ENCODE measurements at places on chromosomes 6 and 20.

DNA sequence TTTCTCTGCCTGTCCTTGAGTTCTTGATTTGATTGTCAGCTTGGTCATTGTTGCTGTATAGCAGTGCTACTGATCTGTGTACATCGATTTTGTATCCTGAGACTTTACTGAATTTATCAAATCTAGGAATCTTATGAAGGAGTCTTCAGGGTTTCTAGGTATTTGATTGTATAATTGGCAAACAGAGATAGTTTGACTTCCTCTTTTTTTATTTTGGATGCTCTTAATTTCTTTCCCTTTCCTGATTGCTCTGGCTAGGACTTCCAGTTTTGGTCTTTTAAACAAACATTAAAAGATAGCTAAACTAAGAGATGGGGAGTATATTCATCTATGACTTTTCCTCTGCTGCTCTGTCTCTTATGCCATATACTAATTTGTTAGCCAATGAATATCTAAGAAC is 62.4 kb downstream of the NCOA7 start:
- no peak for DNase-seq

DNA sequence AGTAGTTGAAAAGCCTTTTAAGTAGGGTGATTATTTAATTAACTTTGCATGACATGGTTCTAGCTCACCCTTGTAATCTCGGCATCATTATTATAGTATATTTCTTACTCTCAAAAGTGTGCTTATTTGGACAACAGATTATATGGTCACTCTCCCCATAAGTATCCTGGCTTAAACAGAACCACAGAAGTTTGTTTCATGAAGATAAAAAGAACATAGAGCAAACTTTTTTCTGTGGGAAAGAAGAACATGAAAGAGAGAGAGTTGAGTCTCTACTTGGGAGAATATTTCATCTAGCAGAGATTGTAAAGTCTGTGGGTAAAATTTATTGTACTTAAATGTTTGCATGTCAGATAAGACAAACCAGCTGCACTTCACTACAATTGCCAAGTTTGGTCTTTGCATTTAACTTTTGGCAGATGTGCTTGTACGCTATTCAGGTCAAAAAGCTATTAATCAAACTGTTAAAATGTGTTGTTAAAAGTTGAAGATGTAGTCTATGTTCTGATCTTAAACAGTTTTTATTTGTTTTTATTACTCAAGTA is 33.4 kb upstream of the PRIM2 start:
- DNase-seq = no peak

DNA sequence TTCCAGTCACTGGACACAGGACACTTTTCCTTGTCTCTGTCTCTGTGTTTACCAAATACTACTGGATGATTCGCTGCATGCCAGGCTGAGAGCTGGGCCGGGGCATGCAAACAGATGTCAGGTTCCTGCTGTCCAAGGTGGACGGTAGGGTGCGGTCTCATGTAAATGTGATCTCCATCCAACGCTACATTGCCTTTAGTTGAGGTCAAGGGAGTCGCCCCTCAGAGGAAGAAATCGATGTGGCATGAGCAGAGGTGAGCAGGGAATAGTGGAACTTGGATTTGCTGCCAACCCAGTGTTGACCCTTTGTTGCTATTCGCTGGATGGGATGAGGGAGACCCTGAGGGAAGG is 9.8 kb upstream of the TOX2 start:
- DNase-seq = no peak

DNA sequence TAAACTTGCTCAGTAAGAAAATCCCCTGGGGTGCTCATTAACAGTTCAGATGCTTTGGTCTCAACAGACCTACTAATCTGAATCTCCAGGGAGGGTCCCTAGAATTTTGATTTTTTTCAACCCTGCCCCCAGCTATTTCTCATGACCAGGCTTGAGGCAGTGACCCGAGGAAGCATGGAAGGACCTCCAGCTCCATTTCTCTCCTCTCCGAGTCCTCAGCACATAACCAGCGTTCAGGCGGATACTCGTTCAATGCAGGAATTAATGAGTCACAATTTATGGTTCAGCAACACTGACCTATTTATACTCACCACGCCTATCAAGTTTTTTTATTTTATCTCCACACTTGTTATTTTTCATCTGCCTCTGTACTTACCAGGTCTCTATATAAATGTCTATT is 369.2 kb upstream of the CDH4 start:
- no peak for DNase-seq

- DNase-seq = no peak
Measured at GRCh38 chr20:62405108-62405980, 1.7 kb downstream of the CABLES2 start.

DNA sequence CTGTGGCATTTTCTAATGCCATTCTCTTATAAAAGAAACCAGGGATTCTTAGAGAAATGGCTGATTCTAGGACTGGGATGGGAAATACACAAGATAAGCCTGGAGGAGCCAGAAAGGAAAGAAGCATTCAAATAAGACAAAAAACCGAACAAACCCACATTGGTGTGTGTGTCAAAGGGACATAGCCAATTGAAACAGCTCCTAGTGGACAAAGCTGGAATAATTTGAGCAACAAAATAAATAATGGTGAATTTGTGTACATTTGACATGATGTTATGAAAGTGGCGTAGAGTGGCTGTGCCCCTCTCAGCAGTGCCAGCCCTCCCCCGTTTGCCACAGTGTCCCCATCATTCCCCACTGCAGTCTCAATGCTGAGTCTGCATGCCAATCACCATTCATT is 55.5 kb downstream of the B3GAT2 start:
- no peak for DNase-seq

- DNase-seq = no peak
Measured at GRCh38 chr20:51439160-51439689, 103.3 kb downstream of the NFATC2 start.

- no peak for DNase-seq
Measured at GRCh38 chr6:160238761-160239751, 19.6 kb downstream of the SLC22A2 start.

- no peak for DNase-seq
Measured at GRCh38 chr6:37615564-37616340, 81.9 kb downstream of the MDGA1 start.

DNA sequence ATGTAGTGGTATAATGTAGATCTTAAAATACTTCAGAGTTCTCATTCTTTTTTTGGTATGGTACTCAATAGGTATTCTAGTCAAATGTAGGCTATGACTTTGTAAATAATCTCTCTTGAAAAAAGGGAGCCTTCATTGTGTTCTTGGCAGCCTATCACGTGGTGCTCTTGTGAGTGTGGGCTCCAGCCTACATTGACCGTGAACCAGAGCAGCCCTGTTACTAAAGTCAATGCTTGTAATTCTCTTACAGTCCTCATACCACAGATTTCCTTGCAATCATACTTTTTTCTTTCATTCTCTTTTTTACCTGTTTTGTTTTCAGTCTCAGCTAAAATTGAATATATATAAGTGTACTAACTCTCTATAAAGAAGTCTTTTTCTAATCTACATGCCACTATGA is 31.1 kb downstream of the ARID1B start:
- DNase-seq = no peak

- no peak for DNase-seq
Measured at GRCh38 chr6:99490608-99491007, 24.6 kb downstream of the USP45 start.

DNA sequence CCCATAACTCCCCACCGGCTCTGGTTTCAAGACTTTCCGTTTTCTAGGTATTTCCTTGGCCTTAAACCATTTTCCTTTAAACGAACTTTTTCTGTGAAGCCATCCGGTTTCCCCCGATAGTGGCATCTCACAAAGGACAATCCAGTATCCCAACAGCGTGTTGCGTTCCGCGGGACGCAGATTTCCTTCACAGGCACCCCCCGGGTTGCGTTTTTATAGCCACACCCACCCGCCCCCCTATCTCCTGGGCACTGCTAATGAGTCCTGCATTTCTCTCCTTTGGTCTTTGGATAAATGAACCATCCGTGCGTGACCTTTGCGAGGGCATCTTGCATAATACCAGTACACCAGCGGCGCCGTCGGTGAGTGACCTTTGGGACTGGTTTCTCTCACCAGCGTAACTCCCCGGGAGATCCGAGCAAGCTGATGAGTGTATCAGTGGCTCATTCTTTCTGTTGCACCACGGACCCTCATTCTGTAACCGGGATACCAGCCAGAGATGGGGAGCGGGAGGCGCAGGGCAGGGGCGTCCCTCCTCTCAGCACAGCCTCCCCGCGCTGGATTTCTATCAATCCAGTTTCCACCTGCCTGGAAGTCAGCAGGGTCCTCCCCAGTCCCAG is 586 bp upstream of the NQO2 start:
- no peak for DNase-seq

GRCh38 chr6:90078513-90079289 is 184.4 kb downstream of the GJA10 start:
- no peak for DNase-seq

GRCh38 chr20:52985687-52986086 is 13.5 kb downstream of the TSHZ2 start:
- DNase-seq = no peak

DNA sequence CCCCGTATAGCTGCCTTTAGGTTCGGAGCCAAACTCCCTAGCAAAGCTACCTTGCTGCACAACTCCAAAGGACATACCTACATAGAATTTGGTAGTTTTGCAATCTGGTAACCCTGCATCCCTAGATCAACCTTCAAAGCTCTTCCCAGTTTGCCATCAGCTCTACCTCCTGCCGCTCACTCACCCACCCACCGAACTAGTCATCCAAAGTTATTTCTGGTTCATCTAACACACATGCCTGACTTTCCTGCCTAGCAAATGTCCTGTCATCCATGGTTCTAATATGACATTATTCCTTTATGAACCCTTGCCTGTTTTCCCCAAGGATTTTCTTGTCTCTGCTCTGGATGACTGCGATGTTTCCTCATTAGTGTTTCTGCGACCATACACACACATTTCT is 21.6 kb downstream of the SPAG4 start:
- DNase-seq = no peak

DNA sequence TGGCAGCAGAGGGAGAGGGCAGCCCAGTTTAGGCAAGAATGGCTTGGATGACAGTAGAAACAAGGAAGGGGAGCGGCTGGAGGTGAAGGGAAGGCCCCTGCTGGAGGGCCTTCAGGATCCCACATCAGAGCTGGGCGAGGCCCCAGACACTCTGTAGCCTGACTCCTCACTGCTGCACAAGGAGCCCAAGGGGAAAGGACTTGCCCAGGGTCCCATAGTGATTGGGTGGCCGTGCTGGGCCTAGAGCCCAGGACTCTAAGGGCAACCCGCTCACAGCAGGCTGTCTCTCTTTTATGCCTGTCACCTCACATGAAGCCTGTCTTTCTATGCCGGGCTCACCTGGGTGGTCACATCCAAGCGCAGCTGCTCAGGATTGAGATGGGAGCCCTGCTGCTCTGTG is 9.3 kb downstream of the AARS2 start:
- no peak for DNase-seq

GRCh38 chr6:83303426-83303825 is 110.3 kb downstream of the RWDD2A start:
- no peak for DNase-seq

Data from activated CD8-positive, alpha-beta memory T cell treated with anti-CD3 and anti-CD28 coated beads for 1 hour (primary cell).